ENCODE measurements at places on chromosomes 5 and 9. TPM values are rescaled to one million over a fixed set of nuclear protein-coding genes. Genes with fewer than 3 reads are reported as not detected.

RAB3C gene
- total RNA-seq: not detected

IL5 gene
- total RNA-seq: not detected

ZDHHC21 gene
- 14.5 TPM for total RNA-seq

LCN9 gene
- not detected for total RNA-seq

All from uterine smooth muscle cell (primary cell).